ENCODE measurements at places on chromosomes 7 and 10.

GRCh38 chr7:44733708-44734481 is 14.8 kb upstream of the ZMIZ2 start:
- DNase-seq = no peak

- no peak for DNase-seq
These were observed 176.2 kb downstream of the WDR37 start for GRCh38 chr10:1232164-1232911.

GRCh38 chr10:4685904-4686643 is 139.9 kb upstream of the AKR1E2 start:
- DNase-seq = no peak

- no peak for DNase-seq
These were observed 87.4 kb upstream of the KMT2E start for GRCh38 chr7:104926601-104927041.

DNA sequence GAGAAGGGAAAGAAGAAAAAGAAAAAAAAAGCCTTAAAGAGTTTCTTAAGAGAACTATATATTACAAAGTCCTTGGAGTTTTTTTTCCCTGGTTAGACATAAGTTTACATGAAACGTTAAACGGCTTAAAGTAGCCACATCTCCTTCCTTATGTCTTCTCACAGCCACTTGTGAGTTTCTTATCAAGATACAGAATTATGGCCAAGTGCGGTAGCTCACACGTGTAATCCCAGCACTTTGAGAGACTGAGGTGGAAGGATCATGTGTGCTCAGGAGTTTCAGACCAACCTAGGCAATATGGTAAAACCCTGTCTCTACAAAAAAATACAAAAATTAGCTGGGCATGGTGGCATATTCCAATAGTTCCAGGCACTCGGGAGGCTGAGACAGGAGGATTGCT is 54.3 kb downstream of the IKZF1 start:
- no peak for DNase-seq

GRCh38 chr10:28925121-28925663 is 247.9 kb downstream of the BAMBI start:
- no peak for DNase-seq

DNA sequence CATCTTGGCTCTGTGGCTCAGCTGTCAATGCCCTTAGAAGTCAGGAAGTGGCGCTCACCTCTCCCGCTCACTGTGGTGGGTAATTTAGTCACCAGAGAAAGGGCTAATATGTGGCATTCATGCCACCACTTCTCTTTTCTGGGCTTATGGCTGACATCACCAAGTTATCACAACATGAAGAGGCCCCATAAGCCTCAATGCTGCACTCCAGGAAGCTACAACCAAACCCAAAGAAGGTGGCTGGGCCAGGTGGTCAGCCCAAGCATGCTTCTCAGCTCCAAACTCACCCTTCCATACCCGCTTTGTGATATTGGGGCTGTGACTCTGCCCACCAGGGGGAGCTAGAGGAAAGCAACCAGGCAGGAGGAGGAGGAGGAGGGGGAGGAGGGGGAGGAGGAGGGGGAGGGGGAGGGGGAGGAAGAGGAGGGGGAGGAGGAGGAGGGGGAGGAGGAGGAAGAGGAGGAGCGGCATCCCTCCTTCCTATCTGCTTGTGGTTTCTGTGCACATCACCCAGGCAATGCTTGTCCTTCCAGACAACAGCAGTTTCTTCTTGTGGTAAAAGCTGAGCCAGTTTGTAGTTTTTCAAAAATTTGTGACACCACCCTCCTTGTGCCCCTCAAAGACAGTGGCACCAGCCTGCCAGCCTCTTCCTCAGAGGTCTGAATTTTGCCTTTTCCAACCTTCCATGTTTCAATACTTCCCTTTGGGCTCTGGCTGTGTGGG is 42.1 kb downstream of the CYP26A1 start:
- DNase-seq = peak; percentile 62

- no peak for DNase-seq
These were observed 376.0 kb downstream of the CTNNA3 start for GRCh38 chr10:67319976-67320375.

GRCh38 chr7:18997477-18998150 is 119.8 kb downstream of the TWIST1 start:
- DNase-seq = no peak

DNA sequence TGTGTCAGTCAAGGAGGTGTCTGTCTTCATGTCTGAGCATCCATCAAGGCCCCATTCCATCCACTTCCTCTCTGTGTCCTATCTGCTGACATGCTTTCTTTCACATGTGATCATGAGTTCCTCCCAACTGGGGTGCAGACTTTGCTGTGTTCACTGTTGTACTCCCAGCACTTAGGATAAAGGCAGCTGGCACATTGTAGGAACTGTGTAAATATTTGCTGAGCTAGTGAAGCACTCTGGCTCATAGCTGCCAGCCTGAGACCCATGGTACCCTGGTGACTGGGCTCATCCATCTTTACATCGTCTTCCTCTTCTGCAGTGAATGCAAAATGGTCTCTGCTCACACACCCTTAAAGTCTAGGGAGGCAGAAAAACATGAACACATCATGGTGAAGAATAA is 242.2 kb upstream of the IGFBP3 start:
- DNase-seq = no peak

- no peak for DNase-seq
These were observed 77.7 kb downstream of the TFEC start for GRCh38 chr7:115952832-115953231.

DNA sequence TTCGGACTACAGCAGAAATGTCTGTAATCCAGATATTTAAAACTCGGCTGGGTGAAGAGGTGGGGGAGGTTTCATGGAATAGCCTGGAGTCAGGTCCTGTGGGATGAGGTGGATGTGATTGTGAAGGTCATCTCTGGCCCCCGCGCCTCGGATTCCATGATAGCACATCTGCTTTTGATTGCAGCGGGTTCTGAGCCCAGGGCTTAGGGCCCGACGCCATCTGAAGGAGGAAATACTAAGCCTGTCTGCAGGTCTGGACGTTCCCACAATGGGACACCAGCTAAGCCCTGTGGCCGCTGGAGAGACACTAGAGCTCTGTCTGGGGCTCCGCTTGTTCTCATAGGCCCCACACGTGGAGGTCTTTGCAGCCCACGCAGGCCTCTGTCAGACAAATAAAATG is 328.7 kb downstream of the CXCL12 start:
- no peak for DNase-seq

GRCh38 chr10:60890811-60891210 is 53.2 kb downstream of the RHOBTB1 start:
- DNase-seq = no peak

- no peak for DNase-seq
These were observed 30.0 kb downstream of the MGMT start for GRCh38 chr10:129497013-129497412.

DNA sequence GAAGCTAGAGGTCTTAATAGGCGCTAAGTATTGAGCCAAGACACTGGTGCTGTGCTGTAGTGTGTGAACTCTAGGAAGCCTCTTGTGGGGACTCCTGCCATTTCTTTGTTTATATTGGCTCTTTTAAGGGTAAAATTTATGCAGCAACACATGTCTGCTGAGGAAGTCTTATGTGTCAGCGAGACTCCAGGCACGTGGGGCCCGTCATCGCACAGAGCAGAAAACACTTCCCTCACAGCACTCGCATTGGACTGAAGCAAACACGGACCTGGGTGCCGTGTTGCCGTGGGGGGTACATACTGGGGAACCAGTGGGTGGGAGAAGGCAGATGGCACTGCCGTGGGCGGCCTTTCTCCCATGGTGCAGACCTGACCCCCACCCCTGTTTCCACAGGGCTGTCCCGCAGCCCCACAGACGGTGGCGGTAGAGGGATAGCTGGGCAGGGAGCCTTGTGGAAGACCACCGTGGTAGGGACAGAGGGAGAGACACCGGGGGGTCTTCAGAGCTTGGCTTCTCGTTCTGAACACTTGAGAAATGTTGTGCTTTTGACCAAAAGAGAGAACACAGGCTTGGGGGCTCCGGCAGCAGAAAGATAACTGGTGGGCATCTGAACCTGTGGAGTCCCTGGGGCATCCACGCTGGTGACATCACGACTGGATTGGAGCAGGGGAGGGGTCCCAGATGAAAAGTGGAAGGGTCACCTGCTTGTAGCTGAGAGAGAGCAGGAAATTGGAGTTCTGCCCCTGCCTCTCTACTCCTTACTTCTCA is 284.7 kb upstream of the SHH start:
- no peak for DNase-seq

Data from suppressor macrophage (primary cell).